ENCODE measurements at places on chromosomes 13 and 19.
A peak's percentile ranks its signal among the peaks of the same experiment; 100 is the strongest.

DNA sequence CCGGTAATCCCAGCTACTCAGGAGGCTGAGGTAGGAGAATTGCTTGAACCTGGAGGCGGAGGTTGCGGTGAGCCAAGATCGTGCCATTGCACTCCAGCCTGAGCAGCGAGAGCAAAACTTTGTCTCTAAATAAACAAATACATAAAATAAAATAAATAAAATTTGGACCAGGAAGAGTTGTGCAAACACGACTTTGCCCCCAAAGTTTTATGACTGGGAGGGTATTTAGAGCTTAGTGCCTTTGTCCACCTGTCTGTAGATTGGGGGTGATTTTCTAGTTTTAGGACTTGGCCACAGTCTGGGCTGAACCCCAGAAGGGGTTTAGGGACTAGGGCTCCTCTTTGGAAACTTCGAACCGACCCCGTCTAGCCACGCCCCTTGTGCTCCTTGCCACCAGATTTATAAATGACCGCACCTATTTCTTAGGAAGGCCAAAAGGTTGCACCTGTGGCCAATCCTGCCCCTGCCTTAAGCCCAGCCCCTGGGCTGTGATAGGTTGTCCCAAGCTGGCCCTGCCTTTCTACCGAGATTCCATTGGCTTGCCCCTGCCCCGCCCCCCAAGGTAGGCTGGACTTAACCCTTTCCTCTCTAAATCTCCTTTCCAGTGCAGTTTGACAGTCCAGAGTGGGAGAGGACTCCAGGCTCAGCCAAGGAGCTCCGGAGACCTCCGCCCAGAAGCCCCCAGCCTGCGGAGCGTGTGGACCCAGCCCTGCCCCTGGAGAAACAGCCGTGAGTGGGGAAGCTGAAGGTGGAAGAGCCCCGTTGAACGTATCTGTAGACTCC is 5.3 kb downstream of the SHD start:
- DNase-seq, result no peak

DNA sequence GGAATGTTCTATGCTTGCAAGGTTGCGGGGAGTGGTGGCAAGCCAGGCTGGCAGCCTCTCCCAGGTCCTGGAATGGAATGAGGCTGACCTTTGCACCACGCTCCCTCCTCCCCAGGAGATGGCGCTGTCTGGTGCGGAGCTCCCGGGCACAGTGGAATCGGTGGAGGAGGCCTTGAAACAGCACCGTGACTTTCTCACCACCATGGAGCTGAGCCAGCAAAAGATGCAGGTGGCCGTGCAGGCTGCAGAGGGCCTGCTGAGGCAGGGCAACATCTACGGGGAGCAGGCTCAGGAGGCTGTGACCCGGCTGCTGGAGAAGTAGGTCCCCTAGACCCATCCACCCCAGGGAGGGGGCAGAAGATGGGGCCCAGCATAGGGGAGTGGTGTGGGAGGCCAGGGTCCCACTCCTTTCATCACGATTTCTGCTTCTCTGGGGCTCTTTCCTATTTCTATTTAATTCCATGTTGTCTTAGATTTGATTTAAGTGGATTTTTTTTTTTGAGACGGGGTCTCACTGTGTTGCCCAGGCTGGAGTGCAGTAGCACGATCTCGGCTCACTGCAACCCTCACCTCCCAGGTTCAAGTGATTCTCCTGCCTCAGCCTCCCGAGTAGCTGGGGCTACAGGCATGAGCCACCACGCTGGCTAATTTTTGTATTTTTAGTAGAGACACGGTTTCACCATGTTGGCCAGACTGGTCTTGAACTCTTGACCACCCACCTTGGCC is 53.2 kb upstream of the SHKBP1 start:
- peak; percentile 57 for DNase-seq

DNA sequence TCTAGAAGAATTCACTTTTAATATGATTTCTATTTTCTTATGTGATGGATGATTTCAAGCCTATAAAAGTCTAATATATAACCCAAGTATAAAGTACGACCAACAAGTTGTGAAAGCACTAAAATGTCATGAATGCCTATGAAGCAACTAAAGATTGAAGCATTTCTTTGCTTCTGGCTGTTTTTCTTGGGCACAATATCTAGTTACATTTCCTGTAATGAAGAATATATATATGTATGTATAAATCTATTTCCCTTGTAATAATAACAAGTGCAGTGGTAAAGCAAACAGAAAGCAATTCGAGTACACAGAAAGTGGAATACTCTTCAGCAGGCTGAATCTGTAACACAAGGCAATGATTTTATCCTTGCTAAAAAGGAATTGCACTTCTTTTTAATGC is 5.4 kb downstream of the PCDH20 start:
- DNase-seq, result no peak

DNA sequence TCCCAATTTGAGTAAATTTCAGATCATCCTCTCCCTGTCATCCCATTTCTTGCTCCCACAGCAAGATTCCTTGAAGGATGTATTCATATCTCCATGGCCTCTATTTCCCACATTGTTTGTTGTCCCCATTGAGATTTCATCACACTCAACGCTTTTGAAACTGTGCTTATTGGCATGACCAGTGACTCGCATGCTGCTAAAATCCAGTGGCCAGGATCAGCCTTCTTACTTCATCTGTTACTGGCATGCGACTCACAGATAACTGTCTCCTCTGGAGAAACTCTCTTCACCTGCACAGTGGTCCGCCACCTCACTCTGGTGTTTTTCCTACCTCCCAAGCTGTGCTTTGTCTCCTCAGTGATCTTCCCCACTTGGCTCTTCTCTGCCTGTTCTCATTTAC is 95.8 kb downstream of the WASF3 start:
- DNase-seq, result peak; percentile 20

DNA sequence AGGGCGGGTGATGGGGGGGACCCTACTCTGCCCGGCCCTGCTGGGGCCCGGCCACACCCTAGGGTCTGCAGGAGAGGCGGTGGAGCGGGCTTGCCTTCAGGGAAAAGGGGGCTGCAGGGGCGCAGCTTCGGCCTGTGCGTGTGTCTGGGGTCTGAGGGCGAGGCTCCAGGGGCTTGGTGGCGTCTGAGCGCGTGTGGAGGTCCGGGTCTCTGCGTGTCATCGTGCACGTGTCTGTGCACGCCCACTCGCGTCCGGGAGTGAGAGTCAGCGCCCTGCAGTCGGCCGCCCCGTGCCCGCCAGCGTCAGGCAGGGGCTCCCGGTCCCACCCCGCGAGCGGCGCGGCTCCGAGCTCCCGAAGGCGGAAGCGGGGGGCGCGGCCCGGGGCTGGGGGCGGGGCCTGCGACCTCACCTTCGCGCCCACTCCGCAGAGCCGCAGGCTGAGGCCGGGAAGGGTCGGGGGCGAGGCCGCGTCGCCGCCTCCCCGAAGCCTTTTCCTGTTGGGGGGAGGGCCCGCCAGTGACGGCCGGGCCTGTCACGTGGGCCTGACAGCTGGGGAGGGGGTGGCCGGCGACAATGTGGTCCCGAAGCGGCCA is at the start of gene ARHGAP45:
Gene ARHGAP45 (plus strand): TSS at position 420 of the 593 bp plus-strand sequence. CDS start 239 bp downstream, outside the sequence.
- DNase-seq, result no peak

GRCh38 chr13:79776531-79777295 is 295.8 kb downstream of the NDFIP2 start:
- peak; percentile 67 for DNase-seq

GRCh38 chr13:21234526-21234925 is 58.1 kb downstream of the MRPL57 start:
- peak; percentile 53 for DNase-seq

- no peak for DNase-seq
Observed at GRCh38 chr13:50940509-50940908, 30.9 kb downstream of the RNASEH2B start.
